ENCODE measurements at places on chromosomes 2 and 18. TPM values are rescaled to one million over a fixed set of nuclear protein-coding genes. Genes with fewer than 3 reads are reported as not detected.

Gene EFEMP1
- not detected for total RNA-seq

Gene UGT1A5
- total RNA-seq: not detected

Gene FABP1
- not detected for total RNA-seq

Gene STON1
- total RNA-seq: 3.4 TPM

Gene CTDP1
- total RNA-seq: 59.7 TPM

Gene MSTN
- not detected for total RNA-seq

DNA sequence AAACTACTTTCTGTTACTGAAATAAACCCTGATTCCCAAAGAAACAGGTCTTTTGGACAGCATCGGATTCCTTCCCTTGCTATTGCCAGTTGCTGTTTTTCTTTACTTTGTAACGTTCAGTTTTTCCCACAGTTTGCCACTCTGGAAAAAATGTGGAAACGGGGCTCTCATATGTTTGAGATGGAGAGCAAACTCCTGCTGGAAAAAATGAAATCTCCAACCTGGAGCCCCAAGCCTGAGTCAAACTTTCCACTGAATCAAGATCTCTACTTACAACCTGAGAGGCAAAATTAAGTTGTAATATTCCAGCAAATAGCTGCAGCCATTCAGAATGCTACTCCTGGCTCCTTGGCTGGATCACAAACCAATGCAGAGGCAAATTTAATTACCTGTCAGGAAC lies 270.7 kb downstream of the SRBD1 start:
- no peak for DNase-seq

- no peak for DNase-seq
Observed at GRCh38 chr2:26634636-26635230, 6.4 kb downstream of the CIB4 start.

DNA sequence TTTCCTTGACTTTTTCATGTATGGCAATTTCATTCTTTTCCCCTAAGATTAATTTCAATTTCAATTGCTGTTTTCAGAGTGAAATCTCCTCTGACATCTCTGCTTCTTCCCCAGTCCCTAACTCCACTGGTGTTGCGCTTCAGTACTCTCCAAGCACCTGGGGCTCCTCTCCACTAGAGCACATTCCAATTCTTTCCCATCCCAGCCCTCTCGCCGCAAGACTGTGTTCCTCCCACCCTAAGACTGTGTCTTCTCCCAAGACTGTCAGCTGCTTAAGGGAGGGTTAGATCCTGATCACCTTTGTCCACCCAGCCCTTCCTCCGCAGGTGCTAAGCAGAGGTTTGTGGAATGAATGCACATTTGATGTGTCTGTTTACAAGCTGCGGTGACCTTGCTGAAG lies 255.7 kb upstream of the CCDC68 start:
- no peak for DNase-seq

DNA sequence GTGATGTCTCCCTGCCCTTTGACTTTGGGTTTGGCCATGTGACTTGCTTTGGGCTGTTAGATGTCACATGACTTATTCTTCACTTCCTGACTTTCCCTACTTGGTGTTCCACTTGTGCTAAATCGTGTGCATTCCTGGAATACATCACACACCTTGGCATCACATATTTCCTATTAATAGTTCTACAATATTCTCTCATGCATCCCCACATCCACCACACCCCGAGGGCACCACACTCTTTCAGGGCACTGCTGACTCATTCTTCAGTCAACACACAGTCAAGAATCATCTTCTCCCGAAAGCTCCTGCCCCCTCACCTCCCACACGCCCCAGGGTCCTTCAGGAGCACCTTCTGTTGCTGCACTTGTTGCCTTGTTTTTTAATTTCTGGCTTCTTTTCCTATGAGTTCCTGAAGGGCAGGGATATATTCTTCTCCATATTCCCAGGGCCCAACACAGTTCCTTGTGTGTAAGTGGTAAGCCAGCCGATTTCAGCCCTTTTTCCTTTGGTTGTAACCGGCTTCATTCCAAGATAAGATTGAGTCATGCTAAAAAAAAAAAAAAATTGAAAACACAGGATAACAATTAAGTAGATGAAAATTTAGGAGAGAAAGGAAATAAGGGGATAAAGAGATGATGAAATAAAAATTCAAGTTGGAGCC lies 341.4 kb downstream of the SLC4A3 start:
- DNase-seq: no peak

DNA sequence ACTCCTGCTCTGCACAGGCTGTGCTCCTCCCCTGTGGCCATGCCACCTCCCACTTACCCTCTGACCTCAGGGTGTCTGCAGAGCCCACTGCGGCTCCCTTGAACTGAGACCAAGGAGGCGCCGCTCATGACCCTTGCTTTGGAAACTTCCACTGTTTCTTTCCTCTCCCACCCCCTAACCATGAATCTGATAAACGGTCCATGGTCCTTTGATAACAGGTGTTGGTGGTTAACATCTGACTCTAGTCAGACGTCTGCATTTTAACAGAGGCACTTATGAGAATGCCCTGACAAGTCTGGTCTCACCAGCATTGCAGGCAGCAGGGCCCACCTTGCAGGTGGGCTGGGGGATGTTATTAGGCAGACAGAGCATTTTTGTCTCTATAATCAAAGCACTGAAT lies 113.6 kb upstream of the APCDD1 start:
- no peak for DNase-seq

- no peak for DNase-seq
Observed at GRCh38 chr2:196183172-196183473, 11.7 kb upstream of the STK17B start.

GRCh38 chr2:47838686-47839085 lies 55.7 kb downstream of the MSH6 start:
- DNase-seq: no peak

DNA sequence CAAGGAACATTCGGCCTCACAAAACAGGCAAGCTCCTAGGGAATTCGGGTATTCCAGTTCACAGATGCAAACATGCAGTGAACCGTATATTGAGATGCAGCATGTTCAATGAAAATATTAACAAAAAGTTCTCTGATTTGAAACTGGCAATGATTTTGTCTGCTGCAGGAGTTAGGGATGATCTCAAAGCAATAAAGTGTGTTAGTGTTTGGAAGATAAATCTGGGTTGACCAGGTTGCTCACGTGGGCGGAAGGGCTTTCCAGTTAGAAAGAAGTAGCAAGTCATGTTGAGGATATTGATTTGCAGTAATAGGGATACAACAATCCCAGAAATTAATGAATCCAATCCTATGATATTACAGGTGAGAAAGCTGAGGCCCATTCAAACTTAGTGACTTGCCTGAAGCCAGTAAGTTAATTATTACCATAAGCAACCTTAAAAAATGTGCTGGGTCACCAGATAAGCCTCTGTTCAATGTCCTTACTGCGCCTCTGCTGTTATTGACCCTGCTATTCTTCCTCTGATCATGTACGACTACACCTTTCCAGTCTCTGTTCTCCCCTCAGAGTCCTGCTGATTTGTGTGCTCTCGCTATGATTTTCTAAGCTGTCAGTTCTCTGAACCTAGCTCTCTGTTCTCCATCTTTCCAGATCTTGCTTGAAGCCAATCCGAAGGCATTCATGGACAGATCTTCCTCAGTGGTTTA lies 370.8 kb downstream of the DSEL start:
- no peak for DNase-seq

Data from CD4-positive, CD25-positive, alpha-beta regulatory T cell (primary cell).